Keratinocyte (primary cell): ENCODE measurements at places on chromosomes 2 and 18. TPM values are rescaled to one million over a fixed set of nuclear protein-coding genes. Genes with fewer than 3 reads are reported as not detected.

DNA sequence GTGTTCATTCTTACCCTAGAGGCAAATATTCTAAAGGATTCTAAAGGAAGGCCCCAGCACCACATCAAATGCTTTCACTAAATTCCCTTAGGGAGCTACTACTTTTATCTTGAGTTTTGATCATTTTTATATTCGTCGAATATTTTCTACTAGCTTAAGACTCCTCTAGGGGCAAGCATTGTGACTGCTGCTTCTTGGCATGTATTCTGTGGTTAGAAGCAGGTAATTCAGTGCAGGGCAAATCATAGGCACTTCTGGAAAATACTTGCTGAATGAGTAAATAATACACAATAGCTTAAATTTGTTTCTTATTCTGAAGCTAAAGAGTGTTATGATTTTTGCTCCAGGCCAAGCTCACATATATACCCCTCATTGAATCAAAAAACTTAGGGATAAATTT is 136.4 kb downstream of the LRP2 start:
- no peaks in the 10 kb centered on the region for H3K27me3 ChIP-seq
- no peaks in the 10 kb centered on the region for H3K4me1 ChIP-seq
- H3K36me3 ChIP-seq: no peaks in the 10 kb centered on the region
- no peak overlapping the region for H3K4me3 ChIP-seq

The AGFG1 gene
- 111 to 125 TPM (median 111 TPM) in 3 replicates for polyA plus RNA-seq

DNA sequence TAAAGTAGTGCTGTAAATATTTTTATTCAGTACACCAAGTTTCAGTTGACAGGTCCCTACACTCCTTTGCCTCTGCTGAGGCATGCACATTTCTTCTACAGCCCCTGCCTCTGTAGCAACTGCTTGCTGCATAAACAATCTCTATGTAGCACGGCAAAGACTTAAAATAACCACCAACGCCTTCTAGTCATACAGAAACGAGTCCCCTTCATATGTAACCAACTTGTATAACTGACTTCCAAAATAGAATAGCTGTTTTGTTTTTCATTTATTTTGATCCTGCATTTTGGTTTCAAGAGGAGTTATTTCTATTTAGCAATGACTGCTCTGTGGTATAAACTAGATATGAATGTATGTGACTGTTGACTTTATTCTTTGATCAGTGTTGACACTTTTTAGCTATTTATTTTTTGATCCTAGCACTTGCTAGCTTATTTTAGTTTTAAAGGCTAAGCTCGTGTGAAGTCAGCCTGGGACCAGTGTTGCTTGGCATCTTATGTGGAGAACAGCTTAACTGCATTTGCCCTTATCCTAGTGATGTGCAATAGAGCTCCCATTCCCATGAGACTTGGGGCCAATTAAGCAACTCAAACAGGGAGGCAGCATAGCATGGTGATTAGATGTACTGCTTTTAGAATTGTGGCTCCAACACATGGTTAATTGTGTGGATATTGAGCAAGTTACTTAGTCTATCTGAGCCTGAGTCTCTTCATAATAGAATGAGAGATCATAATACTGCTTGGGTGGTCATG is 79.6 kb downstream of the HRH4 start:
- H3K4me3 ChIP-seq: no peak overlapping the region
- DNase-seq: no peak
- H3K27me3 ChIP-seq: peaks cover 4% of the 10 kb centered on the region
- H3K36me3 ChIP-seq: no peaks in the 10 kb centered on the region
- H3K4me1 ChIP-seq: no peaks in the 10 kb centered on the region

- H3K27ac ChIP-seq: no peak overlapping the region
Observed at GRCh38 chr2:202577250-202578183, 57.3 kb upstream of the FAM117B start.

The SIX3 gene
- polyA plus RNA-seq: not detected in 3 replicates

DNA sequence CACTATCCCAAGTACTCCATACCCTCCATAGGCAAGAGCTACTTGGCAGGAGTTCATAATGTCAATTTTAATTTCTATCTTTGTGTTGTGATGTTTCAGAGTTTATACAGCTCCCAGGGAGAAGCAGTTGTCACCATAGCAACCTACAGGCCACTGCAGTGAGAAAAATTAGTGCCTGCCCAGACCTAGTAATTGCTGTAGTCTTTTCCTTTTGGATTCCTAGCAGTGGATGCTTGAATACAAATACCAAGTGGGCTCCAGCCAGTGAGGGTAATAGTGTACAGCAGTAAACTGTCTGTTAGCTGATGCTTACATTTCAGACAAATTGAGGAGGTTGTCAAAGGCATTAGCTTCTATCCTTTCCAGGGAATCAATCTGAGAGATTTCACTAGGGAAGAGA is 26.7 kb downstream of the LHCGR start:
- no peak overlapping the region for H3K4me3 ChIP-seq
- no peaks in the 10 kb centered on the region for H3K27me3 ChIP-seq
- DNase-seq: no peak
